Stimulated activated CD4-positive, alpha-beta T cell treated with anti-CD3 and anti-CD28 coated beads, Interleukin-15, amount 100 ng/mL, for 1 hour (primary cell): ENCODE measurements at places on chromosomes 6 and 20.

- no peak for DNase-seq
Measured at GRCh38 chr20:38579219-38579910, 1.6 kb upstream of the ADIG start.

DNA sequence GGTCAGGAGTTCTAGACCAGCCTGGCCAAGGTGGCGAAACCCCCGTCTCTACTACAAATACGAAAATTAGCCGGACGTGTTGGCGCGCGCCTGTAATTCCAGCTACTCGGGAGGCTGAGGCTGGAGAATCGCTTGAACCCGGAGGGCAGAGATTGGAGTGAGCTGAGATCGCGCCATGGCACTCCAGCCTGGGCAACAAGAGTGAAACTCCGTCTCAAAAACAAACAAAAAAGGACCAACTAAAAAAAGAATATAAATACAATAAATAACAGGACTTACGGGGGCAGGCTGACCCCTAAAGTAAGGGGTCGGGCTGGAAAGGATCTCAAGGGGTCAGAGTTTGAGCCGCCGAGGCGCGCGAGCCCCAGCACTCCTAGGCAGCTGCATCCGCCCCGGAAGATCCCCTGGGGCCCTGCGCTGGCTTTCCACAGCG lies 509 bp upstream of the TPD52L2 start:
- no peak for DNase-seq

GRCh38 chr6:76416821-76417605 lies 344.6 kb upstream of the IMPG1 start:
- DNase-seq: no peak

- DNase-seq: no peak
Measured at GRCh38 chr6:91796603-91797002, 1209.7 kb upstream of the MAP3K7 start.

- no peak for DNase-seq
Measured at GRCh38 chr6:6397842-6398241, 77.4 kb upstream of the F13A1 start.

- DNase-seq: peak; percentile 57
Measured at GRCh38 chr6:30720738-30721197, 616 bp downstream of the TUBB start.

DNA sequence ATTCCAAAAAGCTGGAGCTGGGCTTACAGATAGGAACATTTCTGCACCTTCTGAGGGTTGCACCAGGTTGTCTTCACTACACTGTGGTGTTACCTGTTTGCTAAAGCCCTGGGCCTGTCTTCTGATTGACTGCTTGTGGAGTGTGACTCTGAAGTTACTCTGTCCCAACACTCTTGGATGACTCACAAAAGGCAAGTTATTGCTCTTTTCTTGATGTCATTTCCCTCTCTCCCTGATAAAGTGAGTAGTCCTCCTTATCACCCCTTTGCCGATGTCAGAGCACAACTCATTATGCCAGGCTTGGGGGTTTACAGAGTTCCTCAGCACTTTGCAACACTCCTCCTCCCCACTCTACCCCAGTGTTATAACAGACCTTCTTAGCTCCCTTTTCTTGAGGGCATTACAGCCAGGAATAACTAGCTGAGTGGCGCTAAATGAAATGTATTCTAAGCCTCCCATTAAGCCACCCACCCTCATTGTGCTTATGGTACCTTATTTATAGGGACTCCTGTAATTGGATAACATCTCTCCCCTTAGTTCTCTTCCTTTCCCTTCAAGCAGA lies 36.1 kb upstream of the NKX2-4 start:
- no peak for DNase-seq
